Dermis microvascular lymphatic vessel endothelial cell (primary cell): ENCODE measurements at places on chromosomes 12 and 14. TPM values are rescaled to one million over a fixed set of nuclear protein-coding genes. Genes with fewer than 3 reads are reported as not detected.

DNA sequence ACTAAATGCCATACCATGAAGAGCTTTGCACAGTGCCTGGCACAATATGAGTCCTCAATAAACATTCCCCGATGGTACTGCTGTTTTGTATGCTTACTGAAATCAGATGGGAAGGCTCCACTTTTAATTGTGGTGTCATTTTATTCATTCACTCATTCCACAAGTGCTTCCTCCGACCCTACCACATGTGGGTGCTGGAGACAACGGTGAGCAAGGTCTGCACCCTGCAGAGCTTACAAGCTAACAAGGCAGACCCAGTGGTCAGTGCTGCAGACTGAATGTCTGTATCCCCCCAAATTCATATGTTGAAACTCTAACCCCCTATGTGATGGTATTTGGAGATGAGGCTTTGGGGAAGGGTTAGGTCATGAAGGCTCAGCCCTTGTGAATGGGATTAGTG lies 48.3 kb downstream of the RFX4 start:
- no peak for DNase-seq

DNA sequence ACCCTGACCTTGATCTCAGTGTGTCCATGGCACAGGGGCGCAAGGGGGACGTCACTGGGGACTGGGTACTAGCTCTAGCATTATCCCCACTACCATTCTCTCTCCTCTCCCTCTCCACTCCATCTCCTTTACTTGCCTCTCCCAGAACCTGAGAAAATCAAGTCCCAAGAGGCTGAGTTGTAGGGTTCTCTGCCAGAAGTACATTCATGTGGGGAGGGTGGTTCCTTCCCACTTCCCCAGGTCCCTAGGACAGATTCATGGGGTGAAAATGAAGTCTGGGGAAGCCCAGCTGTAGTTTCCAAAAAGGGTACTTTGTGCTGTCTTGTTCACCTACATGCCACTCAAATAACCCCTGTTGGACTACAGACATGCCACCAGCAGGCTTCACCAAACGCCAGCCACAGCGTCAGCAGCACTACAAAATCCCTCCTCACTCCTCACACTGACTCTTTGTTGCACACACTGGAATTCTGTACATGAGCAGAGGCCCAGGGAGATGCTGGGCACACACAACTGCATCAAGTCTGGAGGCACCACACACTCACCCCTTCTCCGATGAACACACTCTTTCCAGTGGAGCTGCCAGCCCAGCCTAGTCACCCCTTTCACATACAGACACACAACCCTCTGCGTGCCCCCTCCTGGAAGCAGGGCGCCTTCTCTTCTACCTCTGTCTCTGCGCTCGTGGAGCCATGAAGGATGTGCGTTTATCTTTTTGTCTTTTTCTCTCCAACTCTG lies 6.9 kb downstream of the RARG start:
- no peak for DNase-seq

DNA sequence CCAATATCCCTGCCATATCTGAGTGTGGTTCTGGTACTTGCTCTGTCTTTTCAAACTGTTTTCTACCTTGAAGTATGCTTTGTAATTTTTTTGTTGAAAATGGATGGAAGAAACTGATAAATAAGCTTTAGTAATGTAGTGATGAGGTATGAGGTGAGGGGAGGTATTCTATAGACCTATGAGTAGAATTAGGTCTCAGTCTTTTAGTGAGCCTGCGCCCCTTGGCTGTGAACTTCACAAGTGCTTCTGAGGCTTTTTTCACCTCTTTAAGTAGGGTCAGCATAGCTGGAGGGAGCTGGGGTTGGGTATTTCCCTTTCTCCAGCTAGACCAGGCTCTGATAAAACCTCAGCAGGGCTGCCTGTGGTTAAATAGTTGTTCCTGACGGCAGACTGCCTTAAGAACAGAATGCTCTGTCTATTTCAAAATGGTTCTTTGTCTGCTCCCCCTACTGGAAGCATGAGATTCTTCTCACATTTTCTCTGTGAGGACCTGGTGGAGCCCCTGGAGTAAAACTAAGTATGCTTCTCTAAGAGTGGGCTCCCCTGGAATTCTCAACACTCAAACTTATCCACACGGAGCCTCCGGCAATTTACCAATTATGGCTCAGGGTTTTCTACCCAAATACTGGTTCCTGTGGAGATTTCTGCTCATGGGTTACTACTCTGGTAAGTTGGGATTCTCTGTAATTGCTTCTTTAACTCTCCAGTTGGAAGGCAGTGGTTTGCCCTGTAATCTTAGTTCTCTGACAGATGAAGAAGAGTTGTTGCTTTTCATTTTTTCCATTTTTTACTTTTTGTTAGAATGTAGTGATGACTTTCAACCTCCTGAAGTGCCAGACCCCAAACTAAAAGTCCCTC lies 13.1 kb downstream of the KRT5 start:
- peak; percentile 29 for DNase-seq

The CLEC4D gene
- not detected in 2 replicates for total RNA-seq

DNA sequence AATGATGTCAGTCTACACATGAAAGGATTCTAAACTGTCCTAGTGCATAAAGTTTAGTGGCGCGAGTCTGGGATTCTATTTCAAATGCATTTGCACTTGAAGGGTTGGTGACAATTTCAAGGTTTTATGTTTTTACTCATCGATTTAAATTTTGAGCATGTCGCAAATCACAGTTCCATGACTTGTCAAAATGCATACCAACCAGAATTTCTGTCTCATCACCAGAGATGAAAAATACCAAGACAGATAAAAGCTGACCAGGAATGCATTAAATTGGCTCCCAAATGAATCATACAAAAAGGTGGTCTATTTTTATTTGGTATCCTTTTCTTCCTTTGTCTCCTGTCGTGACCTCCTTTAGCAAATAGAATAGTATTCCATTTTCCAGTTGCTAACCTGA lies 25.2 kb downstream of the TMEM30B start:
- DNase-seq, result no peak

- DNase-seq, result no peak
Measured at GRCh38 chr14:75389679-75390078, 38.1 kb upstream of the JDP2 start.

The ADSS1 gene
- total RNA-seq, result 0.77 and 2.0 TPM in 2 replicates

GRCh38 chr14:89853936-89854693 lies 100.4 kb downstream of the EFCAB11 start:
- DNase-seq, result no peak

DNA sequence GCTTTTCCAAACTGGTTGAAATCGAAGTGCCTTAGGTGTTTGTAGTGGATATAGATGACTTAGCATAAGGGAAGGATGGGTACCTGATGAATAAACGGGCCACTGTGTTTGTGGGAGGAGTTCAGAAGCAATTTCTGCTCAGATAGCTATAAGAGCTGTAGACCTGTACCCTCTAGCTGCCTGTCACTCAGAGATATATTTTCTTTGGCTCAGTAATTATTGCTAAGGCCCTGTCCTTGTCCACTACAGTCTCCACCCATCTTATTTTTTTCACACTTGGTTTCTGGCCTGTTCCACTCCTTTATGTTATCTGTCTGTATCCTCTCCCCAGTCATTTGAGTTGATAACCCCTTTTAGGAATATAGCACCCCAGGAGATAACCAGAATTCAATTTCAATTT lies 74.8 kb upstream of the RMST start:
- DNase-seq, result no peak

The NFATC4 gene
- 0.76 and 1.0 TPM in 2 replicates for total RNA-seq
